ENCODE measurements at places on chromosomes 6 and 20.

- no peak for DNase-seq
These were observed 2.7 kb upstream of the DLL1 start for GRCh38 chr6:170293341-170294231.

DNA sequence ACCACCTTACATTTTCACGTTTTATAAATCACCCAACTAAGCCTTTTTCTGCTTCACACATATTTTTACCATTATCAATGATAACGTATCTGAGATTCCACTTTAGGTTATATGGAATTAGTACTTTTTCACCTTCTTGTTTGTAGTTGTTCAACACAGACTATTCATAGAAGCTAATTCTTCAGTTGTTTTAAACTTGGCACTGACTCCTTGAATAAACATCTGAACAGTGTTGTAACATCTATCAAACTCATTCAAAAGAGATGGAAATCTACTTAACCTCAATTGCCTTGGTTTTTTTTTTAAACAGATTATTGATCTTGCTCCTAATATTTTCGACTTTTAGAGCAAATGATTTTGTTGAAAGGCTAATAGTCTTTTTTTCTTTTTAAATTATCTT lies 34.2 kb downstream of the PTPRA start:
- DNase-seq: no peak

DNA sequence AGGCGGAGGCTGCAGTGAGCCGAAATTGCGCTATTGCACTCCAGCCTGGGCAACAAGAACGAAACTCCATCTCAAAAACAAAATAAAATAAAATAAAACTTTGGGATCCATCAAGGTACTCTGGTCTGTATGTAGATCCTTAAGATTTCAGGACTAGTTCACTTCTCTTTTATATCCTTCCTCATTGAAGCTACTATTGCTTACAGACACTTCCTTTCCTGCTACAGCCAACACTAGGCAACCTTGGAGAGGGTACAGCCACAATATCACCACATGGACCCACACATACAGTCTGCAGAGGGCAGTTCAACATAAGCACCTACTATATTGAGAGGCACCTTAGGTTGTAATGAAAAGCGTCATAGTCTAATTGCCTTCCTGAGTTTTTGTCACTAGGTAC lies 113.3 kb downstream of the ATXN1 start:
- DNase-seq: no peak

GRCh38 chr6:94175465-94175864 lies 756.1 kb upstream of the EPHA7 start:
- DNase-seq: no peak

DNA sequence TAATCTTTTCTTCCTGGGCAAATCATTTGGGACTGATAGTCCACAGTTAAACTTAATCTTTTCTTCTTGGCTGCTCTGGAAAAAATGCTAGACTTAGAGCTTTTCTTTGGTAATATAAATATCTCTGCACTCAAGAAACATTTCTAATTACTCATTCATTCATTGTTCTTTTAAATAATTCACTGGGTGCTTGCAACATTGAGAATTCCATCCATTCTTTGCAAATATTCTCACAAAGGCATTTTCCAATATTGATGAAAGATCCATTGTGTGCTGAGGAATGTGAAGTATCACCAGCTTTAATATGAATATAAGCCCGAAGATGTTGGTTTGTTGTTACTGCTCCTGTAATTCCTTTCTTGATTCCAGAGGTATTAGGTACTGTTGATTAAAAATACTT lies 38.4 kb downstream of the AKAP7 start:
- DNase-seq: peak; percentile 54

DNA sequence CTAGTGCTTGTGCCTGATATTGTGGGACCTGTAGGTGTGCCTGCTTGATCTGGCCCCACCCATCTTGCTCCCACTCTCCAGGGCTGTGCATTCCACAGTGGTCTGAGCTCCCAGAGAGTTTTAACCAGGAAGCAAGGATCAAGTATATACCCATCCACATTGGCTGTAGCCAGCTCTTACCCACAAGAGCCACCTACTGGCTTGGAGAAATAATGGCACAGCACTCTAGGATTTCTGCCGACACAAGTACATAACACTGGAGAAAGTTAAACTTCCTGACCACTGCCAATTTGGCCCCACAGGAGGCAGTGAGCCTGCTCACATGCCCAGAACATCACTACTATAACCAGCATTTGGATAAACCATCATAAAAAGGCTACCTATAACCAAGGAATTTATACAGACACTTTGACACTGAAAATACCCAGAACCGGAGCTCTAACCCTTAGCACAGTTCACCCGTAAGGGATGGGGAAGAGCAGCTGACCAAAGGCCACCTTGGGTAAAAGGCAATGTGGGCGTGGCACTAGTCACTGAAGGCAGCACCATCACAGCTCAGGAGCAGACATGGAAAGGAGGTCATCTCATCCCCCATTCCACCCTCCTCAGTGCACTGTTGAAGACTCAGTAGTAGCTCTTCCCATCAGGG lies 440.4 kb downstream of the BTBD3 start:
- DNase-seq: peak; percentile 59

- peak; percentile 78 for DNase-seq
These were observed 30.7 kb downstream of the PTPN1 start for GRCh38 chr20:50540620-50541605.

DNA sequence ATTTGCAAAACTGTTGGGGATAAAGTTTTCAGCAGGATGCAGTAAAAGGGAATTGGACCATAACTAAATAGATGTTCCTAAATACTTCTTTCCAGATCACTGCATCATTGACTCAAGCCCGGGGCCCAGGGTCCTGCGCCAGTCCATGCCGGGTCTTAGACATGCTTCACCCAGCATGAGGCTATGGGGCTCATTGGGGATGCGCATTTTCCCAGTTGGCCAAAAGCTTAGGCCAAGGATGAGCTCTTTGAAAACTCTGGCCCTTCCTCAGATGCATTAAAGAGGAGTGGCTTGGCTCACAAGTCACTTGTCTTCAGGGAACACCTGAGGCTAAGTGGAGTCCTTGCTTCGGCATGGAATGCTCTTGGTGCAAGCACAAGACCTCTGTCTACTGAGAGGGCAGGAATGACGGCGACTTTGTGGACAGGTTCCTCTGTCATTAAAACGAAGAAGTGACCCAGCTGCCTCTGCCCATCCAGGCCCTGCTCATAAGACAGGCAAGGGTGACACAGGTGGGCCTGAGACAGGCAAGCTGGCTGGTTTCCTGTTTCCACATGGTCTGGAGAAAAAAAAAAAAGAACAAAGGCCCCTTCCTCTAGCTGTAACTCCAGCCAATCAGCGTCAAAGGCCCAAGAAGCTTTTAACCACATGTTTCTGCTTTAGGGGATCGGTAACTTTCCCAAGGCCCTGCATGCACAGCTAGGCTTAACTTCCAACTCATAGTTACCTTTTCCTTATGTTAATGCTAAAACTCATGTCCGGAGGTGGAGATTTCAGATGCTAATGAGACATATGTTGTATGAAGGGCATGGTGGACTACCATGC lies 81.4 kb upstream of the CDH4 start:
- DNase-seq: no peak
